CMK (cell line): ENCODE measurements at places on chromosomes 12 and 14.

GRCh38 chr12:19965196-19966038 lies 402.9 kb upstream of the PDE3A start:
- peak; percentile 73 for DNase-seq

DNA sequence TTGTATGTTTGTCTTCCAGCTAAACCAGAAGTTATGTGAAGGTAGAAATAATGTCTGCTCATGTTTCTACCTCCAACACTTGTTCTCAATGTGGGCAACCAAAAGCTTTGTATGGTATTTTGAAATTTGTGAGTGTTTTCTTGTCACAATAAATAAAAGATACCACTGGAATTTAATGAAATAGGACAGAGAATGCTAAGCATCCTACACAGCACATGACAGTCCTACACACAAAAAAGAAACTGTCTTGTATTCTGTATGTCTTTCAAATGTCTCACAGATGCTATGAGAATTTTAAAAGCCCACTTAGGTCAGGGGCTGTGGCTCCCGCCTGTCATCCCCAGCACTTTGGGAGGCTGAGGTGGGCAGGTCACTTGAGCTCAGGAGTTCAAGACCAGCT lies 68.9 kb downstream of the RALGAPA1 start:
- no peak for DNase-seq

DNA sequence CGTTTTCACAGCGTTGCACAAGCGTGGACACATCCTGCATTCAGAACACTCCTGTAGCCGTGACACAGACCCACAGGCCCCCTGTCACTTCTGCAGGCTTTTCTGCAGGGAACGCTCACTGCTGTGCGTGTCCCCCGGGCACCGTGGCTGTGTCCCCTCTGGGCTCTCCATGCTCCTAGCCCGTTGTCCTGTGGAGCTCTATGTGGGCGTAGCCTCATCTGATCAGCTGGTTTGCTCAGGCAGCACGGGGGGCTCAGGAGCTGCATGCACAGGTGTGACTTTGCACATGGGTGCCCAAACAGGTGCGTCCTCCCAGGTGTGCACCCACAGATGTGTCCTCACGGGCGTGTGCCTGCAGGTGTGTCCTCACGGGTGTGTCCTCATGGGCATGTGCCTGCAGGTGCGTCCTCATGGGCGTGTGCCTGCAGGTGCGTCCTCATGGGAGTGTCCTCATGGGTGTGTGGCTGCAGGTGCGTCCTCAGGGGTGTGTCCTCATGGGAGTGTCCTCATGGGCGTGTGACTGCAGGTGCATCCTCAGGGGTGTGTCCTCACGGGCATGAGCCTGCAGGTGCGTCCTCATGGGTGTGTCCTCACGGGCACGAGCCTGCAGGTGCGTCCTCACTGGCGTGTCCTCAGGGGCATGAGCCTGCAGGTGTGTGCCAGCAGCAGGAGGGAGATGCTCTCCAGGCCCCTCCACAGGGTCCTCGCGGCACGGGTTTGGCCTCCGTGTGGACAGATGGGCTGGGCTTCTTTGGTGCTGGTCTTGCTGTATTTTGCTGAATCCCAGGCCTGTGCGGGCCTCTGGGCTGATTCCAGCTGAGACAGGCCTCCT lies 17.5 kb downstream of the MTA1 start:
- no peak for DNase-seq

DNA sequence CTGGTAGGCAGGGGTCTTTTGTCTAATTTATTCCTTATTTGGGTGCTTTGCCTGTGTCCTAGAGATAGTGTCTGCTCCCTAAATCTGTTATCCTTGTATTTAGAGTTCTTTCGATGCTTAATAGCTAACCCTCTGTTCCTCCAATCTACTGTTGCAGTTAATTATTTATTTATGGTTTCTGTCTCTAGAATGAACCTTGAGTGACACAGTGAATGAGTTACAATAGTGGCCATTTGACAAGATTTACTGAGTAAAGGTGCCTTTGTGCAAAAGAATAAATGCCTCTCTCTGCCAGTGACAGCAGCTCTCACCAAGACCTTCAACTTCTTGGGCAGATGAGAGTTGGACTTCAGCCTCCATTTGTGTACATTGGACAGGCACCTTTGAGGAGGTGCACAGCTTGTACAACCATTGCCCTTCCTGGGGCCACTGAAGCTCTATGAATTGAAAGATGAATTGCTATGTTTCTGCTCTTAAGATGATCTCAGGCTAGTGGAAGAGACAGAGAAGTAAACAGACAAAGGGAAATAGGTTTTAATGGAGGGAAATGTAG lies 165.9 kb downstream of the DERA start:
- no peak for DNase-seq

GRCh38 chr12:130984183-130985058 lies 30.7 kb downstream of the ADGRD1 start:
- no peak for DNase-seq

DNA sequence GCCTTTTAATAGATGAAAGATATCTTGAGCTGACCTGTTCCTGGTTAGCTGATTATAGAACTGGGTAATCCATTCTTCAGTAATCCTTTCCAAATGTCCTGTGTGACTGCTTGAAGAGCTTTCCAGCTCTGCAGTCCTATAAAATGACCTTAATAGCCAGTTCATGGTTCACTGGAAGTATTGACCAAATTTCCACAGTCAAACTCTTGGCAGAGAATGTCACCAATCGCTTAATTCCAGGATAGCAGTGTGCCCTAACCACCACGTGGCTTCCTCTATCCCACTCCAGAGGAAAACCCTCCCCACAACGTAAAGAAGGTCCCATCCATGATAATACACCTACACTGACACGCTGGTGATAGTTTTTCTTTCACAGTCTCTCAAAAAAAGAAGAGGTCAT lies 17.4 kb downstream of the PRKAB1 start:
- DNase-seq: no peak

DNA sequence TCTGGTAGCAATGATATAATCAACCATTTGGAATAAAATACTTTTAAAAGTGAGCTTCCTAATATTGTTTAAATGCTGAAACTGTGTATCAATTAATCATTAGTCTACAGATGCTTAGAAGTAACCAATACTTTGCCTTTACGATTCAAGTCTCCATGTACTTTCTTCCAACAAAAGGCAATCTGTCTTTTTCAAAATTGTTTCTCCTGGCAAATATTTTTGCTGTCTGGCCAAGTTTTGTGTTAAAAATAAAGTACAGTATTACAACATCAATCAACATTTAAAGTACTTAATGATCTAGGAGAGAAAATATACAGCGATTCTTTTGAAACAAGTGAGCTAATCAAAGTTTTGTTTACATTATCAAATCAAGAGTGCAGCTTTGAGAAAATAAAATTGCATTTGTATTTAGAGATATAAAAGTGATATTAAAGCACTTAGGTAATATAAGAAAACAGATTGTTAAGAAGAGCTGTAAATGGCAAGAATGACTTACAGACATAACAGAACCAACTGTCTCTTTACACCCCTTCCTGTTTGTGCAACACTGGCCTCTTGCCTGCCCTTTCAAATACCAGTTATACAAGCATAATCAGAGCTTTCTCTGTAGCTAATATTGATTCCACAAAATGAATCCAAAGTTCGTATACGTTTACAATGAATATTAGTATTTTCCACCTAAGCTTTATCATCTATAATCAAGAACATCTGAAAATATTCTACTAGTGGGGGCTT lies 38.2 kb upstream of the FBLN5 start:
- no peak for DNase-seq

GRCh38 chr12:47314996-47315395 lies 235.2 kb upstream of the AMIGO2 start:
- no peak for DNase-seq

GRCh38 chr12:27359578-27360340 lies 27.1 kb downstream of the BMAL2 start:
- DNase-seq: no peak

DNA sequence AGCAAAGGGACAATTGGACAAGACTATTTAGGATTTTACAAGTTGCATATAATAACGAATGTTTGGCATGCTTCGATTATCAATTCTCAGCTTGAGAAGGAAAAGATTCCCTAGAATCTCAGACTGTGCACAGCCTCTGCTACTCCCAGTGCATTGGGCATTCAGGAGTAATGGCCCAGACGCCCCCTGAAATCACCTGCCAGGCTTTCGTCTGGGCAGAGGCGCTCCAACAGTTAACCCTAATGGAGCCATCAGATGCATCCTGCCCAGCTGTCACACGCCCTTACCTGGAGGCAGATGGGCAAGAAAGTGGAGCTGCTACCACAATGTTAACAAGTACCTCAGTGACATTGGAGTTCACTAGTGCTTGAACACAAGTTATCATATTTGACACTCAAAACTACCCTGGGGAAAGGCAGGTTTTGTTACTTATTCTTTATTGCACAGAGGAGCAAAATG lies 927 bp upstream of the LRP6 start:
- DNase-seq: no peak

DNA sequence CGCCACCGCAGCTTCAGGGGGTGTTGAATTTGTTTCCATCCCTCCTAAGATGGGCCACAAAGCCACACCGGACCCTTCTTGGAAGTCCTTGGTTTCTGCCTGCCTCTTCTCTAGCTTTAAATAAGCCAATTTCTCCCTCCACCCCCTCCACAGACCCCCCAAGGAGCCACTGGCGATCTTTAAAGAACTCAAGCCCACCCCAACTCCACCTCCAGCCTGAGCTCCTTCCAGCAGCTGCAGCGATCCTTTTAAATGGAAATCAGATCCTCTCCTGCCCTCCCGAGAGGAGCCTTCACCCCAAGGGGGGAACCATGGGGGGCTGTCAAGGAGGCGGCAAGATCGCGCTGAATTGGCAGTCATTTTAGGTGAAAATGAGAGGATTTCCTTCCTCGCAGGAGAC lies 133.1 kb downstream of the NCOR2 start:
- no peak for DNase-seq

DNA sequence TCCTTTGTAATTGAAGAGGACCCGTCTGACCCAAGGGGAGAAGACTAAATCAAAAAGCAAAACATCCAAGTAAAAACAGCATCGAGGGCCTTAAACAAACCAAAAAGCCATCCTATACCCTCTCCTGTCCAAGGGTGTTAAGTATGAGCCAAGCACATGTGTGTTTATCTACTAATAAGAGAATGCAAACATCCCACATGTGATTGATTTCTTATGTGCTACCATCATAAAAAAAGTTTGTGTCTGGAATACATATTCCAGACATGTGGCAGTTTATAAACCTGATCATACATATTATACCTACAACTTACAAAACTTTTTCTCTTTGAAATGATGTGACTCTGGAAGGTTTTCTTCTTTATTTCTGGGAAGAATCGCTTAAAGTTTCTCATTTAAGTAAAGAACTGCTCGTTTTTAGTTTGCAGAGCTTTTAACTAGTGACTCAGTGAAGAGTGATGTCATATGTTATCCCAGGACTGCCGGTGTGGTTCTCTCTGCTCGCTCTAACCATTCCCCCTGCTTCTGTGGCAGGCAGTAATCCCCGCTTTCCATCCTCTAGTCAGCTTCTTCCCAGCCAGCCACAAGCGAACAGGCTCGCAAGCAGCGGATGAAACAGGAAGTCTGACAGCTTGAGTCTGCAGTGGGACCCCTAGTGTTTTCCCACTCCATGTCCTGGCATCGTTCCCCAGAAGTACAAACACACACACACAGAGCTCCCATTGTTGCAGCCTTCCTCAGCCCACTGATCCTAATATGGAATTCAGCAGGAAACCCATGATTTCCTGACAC lies 431 bp upstream of the RHOJ start:
- DNase-seq: no peak

DNA sequence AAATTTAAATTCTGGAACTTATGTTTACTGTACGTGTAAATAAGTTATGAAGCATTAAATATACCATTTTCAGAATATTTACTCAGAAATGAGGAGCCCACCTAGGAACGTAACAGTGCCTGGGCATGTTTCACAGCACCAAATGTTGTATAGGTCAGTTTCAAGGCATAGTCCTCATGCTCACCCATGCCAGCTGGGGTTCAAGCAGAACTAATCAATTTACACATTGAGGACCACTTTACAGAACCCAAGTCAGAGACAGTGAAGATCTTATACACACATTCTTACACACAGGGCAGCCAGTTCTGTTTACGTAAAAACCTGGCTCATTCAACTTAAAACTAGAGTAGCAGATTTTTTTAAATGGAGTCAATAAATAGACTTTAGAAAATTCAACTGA lies 2.0 kb downstream of the KICS2 start:
- DNase-seq: no peak

- no peak for DNase-seq
Observed at GRCh38 chr14:55399183-55399582, 12.4 kb downstream of the ATG14 start.

- peak; percentile 54 for DNase-seq
Observed at GRCh38 chr12:64669270-64669842, 59.1 kb downstream of the RASSF3 start.

DNA sequence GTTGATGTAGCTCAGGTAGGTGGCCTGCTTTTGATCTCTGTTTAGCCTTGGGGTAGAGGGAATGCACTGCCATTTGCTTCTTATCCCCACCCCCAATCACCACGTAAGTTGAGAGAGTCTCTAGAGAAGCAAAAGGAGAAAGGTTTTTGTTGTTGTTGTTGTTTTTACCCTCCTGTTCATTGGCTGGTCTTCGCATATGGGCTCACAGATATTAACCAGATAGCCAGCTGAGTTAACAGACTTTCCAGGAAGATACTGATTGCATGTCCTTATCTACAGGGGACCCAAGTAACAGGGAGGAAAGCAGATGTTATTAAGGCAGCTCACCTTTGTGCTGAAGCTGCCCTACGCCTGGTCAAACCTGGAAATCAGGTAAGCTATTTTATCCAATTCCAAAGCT lies 2.9 kb downstream of the PA2G4 start:
- DNase-seq: no peak

DNA sequence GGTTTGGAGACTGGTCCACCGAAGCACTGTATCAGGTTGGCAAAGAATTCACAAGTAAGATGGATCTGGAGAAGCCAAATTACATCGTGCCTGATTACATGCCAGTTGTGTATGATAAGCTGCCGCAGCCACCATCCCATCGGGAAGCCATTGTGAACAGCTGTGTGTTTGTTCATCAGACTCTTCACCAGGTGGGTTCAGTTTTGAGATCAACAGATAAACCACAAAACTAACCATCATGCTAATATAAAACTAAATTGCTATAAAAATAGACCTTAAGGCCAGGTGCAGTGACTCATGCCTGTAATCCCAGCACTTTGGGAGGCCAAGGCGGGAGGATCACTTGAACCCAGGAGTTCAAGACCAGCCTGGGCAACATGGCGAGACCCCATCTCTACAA lies 58.9 kb downstream of the HSP90AA1 start:
- DNase-seq: no peak

DNA sequence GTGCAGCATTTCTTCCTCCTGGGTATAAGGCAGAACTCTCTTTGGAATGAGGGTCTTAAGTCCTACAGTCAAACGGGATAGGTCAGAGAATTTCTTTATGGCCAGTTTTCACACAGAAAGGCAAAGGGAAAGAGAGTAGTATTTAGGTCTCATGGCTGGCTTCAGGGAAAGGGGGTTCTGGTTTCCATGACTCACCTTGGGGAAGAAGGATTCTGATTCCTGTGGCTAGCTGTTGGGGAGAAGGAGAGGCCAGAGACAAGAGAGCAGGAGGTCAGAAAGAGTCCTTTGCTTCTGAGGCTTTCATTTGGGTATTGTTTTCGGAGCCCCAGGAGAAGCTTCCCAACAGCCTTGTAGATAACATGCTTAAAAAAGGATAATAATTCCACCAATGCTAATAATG lies 332.5 kb downstream of the NPAS3 start:
- no peak for DNase-seq

- DNase-seq: no peak
Observed at GRCh38 chr14:92511453-92512238, 1.9 kb upstream of the RIN3 start.

- DNase-seq: no peak
Observed at GRCh38 chr14:101018561-101019290, 115.2 kb upstream of the RTL1 start.
